NCI-H187 treated with DMSO at 0.1 percent for 48 hours (cell line): ENCODE measurements at places on chromosomes 1 and 21.

- no peak for DNase-seq
Observed at GRCh38 chr1:184395370-184395769, 8.5 kb downstream of the C1orf21 start.

- no peak for DNase-seq
Observed at GRCh38 chr1:68361346-68361910, 88.3 kb downstream of the RPE65 start.

- no peak for DNase-seq
Observed at GRCh38 chr21:18812308-18812707, 408.7 kb upstream of the TMPRSS15 start.

- no peak for DNase-seq
Observed at GRCh38 chr1:56036479-56036878, 542.9 kb downstream of the PLPP3 start.

DNA sequence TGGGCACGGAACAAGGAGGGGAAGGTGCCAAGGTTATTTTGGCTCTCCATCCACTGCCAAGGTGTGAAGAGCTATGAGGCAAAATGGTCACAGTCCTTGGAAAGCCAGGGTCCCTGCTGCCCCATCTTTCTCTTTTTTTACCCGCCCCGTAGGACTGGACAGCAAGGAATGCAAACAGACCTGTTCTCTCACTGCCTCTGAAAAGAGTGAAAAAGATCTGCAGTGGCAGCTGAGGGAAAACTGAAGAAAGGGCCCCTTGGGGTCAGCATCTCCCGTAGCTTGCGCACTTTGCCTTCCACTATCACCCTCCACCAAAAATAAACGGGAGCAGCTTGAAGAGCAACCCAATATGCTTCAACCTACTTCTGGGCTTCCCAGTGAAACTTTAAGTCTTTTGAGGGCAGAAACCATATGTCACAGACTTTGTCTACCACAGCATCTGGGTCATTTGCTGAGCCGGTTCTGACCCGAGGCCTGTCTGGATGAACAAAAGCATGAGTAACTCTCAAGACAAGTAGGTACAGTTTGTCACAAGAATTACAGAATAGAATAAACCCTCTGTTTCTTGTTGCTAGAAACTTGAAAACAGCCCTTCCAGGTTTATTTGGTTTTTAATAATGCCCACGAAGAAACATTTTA lies 9.4 kb upstream of the KIF14 start:
- DNase-seq = no peak

DNA sequence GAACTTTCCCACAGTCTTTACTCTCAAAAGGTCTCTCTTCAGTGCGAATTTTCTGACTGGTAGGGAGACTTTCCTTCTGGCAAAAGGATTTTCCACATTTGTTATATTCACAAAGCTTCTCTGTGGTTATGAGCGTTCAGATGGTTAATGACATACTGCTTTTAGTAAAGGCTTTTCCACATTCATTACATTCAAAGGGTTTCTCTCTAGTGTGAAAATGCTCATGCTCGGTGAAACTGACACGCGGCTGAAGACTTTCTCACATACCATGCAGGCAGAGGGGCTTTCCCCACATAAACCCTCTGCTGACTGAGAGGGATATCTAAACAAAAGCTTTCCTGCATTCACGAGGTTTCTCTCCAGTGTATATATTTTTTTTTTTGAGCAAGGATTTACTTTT lies 9.9 kb upstream of the KLF18 start:
- DNase-seq = no peak

DNA sequence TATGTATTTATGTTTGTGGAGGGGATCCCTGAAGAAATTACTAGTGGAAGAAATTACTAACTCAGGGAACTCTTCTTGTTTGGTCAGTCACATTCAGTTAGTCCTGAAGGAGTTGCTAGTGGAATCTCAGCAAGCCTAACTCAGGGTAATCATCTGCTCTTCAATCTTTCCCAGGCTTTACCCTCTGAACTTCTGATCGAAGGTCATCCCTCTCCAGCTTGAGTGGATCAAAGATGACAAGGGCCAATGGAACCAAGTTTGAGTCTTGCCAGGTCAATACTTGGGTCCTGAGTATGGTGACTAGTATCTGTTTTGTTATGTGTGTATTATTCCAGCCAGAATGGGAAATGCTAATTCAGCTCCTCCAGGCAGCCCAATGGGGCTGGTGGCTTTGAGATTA lies 49.3 kb downstream of the CFH start:
- DNase-seq = no peak

GRCh38 chr1:226403201-226404034 lies 4.5 kb downstream of the PARP1 start:
- DNase-seq = no peak

- no peak for DNase-seq
Observed at GRCh38 chr1:30810416-30811080, 53.0 kb upstream of the LAPTM5 start.

- no peak for DNase-seq
Observed at GRCh38 chr1:233885196-233885920, 19.1 kb upstream of the SLC35F3 start.

DNA sequence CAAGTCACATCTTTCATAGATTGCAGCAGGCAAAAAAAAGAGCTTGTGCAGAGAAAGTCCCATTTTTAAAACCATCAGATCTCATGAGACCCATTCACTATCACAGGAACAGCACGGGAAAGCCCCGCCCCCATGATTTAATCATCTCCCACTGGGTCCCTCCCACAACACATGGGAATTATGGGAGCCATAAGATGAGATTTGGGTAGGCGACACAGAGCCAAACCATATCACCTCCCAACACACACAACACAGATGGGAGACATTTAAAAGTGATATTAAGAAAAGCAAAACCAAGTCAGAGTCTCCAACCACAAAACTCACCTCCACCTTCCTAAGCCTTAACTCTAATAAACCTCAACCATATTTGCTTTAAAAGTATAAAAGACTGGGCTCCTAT lies 61.5 kb upstream of the TIAM1 start:
- DNase-seq = no peak

- peak; percentile 86 for DNase-seq
Observed at GRCh38 chr1:93715529-93716126, 34.0 kb upstream of the BCAR3 start.
